CD4-positive, alpha-beta memory T cell (primary cell): ENCODE measurements at places on chromosomes 7 and 10.
A peak's percentile ranks its signal among the peaks of the same experiment; 100 is the strongest.

DNA sequence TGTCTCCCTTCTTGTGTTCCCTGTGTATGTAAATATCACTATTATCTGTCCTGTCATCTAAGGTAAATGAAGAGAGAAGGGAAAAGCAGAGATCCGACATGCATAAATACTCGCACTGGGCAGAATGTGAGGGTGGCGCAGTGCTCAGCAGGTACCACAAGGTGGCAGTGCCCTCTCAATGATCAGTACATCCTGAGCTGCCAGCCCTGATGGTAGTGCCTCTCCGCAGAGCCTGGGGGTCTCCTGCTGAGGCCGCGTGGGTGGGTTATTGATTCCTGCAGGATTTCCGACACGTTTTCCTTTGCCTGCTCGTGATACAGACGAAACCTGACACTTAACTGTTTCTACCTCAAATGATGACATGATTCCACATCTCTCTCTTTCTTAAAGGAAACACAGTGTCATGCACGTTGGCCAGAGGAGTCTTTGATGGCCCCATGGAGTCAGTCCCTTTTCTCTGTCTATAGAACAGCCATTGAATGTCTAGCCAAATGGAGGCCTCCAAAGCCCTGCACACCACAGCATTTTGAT is 19.8 kb downstream of the RGR start:
- DNase-seq = peak; percentile 58

DNA sequence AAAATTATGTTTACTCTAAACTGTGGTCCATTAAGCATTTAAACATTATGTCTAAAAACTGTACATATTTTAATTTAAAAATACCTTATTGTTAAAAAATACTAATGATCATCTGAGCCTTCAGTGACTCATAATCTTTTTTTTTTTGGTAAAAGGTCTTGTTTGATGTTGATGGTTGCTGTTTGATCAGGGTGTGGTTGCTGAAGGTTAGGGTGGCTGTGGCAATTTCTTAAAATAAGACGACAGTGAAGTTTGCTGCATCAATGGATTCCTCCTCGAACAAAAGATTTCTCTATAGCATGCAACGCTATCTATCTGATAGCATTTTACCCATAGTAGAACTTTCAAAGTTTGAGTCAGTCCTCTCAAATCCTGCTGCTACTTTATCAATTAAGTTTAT is 180.0 kb upstream of the AHR start:
- peak; percentile 31 for DNase-seq

- DNase-seq = peak; percentile 25
Measured at GRCh38 chr7:128914566-128915151, 4.2 kb upstream of the KCP start.

- DNase-seq = no peak
Measured at GRCh38 chr7:130263130-130263529, 3.5 kb upstream of the CPA2 start.

DNA sequence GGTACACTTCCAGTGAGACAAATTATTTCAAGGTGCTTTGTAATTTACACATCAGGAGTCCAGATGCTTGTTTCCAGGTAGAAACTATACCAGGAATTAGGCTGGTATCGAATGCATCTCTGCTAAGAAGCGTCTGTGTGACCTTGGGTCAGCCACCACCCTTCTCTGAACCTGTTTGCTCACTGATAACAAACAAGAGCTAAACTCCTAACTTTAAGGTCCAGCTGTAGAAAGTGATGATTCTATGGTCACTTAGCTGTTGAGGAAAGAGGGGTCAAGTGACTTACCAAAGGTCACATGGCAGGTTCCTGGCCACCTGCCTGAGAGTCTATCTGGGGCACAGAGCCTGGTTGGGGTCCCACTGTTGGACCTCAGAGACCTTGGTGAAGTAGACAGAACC is 95.4 kb downstream of the HIF1AN start:
- no peak for DNase-seq

DNA sequence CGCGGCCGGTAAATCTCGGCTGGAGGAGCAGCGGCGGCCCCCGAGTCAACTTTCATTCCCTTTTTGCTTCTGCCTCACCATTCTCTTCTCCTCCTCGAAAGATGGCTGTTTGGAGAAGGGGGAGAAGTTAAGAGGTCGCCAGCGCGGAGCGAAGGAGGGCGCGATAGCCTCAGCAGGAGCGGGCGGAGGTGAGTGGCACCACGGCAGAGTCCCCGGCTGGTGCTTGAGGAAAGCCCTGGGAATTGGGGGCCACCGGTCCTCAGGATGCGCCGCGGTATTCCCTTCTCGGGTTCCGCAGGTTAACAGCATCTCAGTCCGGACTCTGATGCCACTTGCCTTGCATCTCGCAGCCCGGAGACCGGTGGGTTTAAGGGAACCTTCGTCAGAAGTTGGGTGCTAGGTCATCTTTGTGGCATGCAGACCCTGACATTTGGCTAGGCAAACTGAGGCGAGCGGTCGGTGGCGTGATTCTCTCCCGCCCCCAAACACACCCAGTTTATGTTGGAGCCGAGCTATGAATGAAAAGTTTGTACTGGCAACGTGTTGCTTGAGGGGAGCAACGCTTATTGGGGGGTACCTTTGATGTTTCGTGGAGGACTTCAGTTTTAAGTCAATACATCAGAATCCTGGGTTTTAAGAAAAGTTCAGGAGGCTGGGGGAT is 59.5 kb upstream of the PRPS1L1 start:
- DNase-seq = no peak

DNA sequence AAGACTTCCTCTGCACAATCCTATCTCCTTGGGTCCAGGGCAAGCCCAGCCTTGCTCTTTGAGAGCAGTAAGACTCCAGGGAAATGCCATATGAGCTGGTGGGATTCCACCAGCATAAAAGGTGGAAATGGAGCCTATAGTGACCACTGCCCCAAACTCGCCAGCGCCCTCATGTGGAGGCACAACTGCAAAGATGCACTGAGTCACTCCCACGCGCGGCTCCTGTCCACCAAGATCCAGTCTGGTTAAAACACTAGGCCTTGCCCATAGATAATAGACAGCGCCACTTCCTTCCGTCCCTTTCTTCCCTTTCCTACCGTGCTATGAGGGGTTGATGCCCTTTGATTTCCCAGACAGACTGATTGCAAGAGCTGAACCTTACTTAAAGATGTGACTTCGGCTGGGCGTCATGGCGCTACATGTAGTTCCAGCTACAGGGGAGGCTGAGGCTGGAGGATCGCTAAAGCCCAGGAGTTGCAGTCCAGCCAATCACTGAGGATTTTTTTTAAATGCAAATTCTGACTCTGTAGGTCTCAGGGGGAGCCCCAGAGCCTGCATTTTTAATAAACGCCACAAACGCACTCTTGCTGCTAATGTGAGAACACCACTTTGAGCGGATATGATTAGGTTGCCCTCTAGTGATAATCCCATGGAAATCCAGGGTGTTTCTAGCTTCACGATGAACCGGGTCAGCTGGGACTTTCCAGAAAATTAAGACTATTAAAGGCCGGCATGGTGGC is 136.5 kb downstream of the EPC1 start:
- DNase-seq = no peak

- no peak for DNase-seq
Measured at GRCh38 chr10:3619241-3619640, 165.8 kb downstream of the KLF6 start.

DNA sequence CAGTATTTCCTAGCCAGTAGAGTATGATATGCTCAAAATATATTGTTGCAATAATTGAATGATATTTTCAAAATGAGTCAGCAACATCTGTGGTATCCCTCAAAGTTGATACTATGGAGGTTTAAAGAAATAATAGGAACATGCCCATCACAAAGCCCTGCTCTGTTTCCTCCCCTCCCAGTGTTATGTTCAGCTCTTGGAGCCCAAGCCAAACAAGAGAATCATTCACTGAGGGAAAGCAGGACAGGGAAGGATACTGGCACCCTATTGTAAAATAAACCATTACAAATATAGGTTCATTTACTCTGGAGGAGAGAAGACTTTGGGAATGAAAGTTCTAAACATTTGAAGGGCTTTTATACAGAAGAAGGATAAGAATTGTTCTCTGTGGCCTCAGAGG is 37.6 kb downstream of the SORCS3 start:
- DNase-seq = no peak

DNA sequence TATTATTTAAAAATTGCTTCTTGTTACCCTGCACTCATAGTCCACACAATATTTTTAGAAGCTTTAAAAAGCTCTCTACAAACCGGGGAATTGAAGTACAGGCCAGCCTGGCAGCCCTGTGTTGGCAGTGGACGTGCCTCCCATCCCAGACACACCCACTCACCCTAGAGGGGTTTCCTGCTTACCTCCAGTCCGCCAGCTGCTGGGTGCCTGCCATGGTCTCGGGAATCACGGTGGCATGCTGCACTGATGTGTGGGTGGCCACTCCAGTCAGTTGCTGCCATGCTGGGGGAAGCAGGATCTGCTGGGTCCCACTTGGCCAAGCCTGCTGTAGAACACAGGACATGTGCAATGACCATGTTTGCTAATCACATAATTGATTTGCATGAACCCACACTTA is 80.4 kb downstream of the CLEC2L start:
- DNase-seq = no peak

- DNase-seq = peak; percentile 26
Measured at GRCh38 chr10:30639946-30640786, 10.6 kb upstream of the LYZL2 start.

- DNase-seq = no peak
Measured at GRCh38 chr7:65972976-65973375, 9.0 kb downstream of the GUSB start.

DNA sequence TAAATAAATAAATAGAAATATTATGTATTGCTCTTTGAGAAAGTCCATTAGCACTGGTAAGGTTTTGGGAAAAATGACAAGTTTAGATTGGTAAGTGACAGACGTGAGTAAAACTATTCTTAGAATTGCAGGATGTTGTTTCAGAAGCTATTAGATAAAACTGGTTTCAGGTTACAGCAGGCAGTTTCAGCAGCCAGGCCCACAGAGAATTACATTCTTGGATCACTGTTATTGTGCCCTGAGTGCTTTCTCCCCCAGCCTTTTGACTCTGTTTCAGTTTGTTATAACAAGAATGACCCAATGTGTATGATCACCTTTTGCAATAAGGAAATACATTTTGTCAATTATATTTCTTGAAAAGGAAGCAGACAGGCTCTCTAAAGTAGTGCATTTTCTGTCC is 86.5 kb downstream of the DKK1 start:
- no peak for DNase-seq

DNA sequence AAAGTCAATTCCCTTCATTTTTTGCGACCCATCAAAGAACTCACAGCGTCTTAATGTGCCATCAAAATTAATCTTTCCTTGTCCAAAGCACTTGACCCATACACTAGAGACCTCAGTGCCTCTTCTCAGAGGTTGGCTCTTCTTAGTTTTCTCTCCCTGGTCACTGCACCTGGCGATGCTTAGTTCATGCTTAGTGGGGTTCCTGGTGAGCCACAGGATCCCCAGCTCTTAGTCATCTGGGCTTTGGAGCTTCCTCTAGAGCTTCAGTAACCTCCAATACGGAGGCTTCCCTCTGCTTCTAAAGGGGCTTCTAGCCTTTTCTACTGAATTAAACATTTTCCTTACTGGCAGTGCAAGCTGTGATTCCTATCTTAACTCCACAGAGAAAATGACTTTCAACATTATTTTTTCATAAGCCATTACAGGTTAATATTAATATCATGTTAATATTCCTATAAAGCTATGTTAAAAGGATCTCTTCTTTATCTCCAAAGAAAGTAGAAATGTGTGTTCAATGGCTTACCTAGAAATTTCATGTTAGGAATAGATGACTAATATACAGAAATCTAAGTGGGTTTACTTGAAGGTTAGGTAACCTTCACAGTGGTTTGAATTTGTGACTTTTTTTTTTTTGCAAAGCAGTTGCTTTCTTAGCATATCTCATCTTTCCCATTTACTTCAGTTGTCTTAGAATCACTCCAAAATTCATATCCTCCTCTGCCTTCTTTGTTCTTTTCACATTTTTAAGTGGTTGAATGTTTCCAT is 295.2 kb downstream of the CAMK1D start:
- no peak for DNase-seq

DNA sequence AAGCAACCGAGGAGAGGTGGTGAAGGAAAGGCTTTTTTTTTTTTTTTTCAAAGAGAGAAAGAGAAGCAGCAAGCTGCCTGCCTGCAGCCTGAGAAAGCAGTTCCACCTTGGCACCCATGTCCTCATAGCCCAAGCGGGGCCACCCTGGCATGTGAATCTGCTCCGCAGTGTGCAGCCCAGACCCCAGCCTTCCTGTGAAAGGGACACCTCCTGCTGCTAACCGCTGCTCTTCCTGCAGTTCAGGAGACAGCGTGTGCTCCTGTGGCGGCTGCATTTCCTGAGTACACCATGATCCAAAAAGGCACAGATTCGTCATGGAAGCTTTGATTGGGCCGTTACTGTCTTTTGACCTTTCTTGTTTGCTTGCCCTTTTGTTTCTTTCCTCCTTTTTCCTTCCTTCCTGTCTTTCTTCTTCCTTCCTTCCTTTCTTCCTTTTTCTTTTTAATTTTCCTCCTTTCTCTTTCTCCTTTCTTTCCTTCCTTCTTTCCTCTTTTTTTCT is 38.1 kb downstream of the IKZF1 start:
- DNase-seq = peak; percentile 62

GRCh38 chr10:5078547-5079180 is 15.6 kb upstream of the AKR1C3 start:
- no peak for DNase-seq
